Spinal cord (tissue), 10 donors: ENCODE measurements at places on chromosomes 16 and 17. TPM values are rescaled to one million over a fixed set of nuclear protein-coding genes. Genes with fewer than 3 reads are reported as not detected.

DNA sequence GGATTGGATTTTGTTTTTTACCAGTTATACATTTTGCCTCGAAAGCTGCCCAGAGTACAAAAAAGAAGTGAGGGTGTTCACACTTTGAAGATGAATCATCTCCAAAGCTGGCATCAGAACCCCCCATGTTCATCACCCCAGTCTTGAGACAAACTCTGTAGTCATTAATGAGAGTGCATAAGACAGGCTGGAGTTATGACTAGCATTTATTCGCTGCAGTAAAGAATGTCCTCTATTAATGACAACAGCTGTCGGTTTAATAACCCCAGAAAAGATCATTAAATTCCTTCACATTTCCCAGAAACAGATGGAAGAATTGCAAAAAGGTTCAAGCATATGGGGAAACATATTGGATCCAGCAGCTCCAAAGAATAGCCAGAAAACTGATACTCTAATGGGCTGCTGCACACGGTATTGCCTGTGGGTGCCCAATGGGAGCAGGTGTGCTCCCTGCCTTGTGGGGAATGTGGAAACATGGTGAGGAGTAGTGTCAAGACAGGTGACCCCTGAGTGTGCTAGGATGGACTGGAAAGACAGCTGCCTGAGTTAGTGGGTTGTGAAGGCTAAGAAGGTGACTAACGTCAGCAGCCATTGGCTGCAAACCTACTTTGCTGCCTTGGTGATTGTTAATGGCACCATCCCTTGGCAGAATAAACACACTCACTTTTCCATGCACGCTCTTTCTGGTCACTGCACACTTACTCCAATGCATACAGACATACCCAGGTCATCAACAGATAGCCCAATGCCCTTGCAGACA lies 81.9 kb downstream of the AIPL1 start:
- H3K27ac ChIP-seq, result no peak overlapping the region
- DNase-seq, result peak; percentile 67
- H3K27me3 ChIP-seq, result no peaks in the 10 kb centered on the region
- no peaks in the 10 kb centered on the region for H3K4me1 ChIP-seq
- H3K4me3 ChIP-seq, result no peak overlapping the region
- H3K36me3 ChIP-seq, result no peaks in the 10 kb centered on the region

DNA sequence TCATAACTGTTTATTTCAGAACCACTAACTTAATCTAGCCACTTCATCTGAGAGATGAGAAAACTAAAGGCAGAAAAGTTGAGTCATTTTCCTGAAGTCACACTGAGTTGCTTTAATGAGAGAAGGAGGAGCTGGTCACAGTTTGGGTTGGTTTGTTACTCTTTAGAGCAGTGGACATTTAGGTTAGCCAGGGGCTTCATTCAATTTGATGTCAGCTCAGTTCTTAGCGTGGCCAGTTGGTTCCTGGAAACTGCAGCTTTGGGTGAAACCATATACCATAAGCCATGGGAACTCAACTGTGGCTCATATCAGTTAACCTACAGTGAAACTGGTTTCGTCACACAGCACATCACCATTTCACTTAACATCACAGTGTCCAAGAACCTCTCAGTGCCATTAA lies 59.2 kb upstream of the ADORA2B start:
- H3K36me3 ChIP-seq, result no peaks in the 10 kb centered on the region
- DNase-seq, result no peak
- no peak overlapping the region for H3K27ac ChIP-seq
- H3K27me3 ChIP-seq, result no peaks in the 10 kb centered on the region
- H3K4me1 ChIP-seq, result peaks cover 3% of the 10 kb centered on the region
- H3K4me3 ChIP-seq, result no peak overlapping the region

- H3K4me1 ChIP-seq, result peaks cover 11% of the 10 kb centered on the region
- H3K4me3 ChIP-seq, result no peak overlapping the region
- H3K27ac ChIP-seq, result no peak overlapping the region
These were observed 2.2 kb downstream of the NUBP1 start for GRCh38 chr16:10745841-10746240.

DNA sequence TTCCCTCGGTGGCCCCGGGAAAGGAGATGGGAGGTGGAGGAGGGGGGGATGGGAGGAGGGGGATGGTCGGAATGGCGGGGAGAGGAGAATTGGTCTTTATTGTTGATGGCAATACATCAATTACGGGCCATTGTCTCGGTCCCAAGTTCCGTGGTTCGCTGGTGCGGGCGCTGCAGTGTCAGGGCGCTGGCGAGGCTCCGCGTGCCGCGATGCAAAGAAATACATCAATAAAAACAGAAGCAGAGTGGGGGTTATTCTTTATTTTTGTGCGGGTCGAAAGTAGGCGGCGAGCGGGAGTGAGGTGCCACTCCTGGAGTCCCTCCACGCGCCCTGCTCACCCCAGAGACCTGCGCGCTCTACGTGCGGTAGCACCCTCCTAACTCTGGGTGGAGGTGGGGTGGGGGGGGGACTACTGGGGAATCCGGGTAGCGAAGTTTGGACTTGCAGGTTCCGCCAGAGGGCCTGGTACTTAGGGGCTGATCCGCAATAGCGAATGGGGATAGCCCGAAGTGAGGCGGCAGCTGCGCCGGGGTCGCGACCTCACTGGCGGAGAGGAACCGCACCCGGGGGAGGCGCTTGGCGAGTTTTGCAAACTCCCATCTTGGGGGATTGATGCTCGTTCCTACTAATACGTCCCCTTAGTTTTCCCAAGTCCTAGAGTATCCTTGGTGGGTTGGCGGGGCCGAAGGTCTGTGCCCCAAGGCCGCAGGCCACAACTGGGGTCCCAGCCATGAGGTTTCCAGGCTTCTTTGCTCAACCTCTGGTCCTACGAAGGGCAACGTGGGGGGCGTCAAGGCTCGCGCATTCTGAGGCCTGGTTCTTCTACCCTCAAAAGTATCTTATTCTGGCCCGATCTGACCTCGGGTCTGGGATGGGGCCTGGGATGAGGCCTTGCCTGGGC lies 3.5 kb upstream of the SALL1 start:
- H3K27me3 ChIP-seq, result peaks cover 72% of the 10 kb centered on the region
- H3K36me3 ChIP-seq, result peaks cover 4% of the 10 kb centered on the region
- H3K4me3 ChIP-seq, result peak overlapping the region; percentile 78
- no peak for DNase-seq

DNA sequence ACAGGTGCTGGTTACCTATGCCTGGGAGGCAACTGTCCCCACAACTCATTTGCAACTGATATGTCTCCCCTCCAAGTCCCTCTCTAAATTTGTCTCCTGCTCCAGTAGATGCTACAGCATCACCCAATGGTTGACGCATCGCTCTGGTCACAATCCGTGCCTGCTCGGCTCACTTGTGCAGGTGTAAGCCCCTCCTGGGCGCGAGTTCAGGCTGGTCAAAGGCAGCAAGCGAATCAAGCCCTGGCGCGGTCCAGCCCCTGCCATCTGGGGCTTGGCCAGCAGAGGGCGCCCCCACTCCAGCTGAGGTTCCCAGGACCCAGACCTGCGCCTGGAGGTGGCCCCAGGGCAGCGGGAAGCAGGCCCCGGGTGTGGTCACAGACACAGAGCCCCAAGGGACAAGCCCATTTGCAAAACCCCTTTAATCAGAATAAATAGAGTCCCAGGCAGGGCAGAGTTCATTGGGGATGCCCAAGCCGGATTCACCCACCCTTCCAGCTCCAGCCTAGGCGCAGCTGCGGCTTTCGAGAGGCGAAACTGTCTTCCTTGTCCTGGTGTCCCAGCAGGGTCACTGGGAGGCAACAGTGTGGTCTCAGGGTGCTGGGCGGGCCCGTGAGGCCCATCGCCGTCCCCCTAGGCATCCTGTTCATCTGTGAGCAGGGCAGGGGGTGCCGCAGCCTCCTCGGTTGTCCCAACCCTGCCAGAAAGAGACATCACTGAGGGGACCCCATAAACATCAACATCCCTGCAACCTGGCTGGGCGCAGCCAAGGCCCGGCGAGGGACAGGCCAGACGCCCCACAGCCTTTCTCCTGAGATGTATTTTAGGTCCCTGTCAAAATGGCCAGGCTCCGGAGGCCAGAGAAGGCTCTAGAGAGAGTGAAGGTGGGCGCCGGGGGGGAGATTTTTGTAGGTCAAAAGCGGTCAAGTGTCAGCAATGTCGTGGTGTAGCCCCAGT lies 15.8 kb downstream of the TMC6 start:
- H3K27me3 ChIP-seq, result no peaks in the 10 kb centered on the region
- peaks cover 35% of the 10 kb centered on the region for H3K4me1 ChIP-seq
- no peak for DNase-seq
- H3K4me3 ChIP-seq, result no peak overlapping the region

DNA sequence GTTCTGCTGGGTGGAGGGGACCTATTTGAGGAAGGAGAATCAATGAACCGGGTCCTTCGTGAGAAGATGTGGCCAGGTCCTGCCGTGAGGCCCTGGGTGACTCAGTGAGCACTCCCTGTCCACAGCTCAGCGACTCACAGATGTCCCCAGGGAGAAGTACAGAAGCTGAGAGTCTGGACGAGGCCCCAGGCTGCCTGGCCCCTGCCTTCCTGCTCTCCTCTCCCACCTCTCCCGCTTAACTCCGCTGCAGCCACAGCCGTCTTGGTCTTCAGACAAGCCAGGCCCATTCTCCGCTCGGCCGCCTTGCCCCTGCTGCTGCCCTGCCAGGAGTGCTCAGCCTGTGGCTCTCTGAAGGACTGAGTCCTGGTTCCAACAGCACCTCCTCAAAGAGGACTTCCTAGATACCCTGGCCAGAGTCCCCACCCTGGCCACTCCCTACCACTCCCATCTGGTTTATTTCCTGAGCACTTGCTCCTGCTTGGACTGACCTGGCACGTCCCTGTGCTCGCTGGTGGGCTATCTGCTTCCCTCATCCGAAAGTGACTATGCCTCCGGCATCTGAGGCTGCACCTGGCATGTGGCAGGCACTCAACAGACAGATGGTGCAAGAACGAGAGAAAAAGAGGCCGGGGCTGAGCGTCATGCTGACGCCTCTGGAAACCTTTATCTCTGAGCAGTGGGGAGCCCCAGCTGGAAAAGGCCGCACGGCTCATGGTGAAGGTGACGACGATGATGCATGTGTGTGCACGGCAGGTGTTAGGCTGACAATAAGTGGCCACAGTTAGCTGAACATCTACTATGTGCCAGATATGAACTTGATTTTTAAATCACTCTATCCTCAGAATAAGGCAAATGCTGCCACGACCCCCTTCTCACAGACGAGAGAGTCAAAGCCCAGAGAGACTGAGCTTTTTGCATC lies 9.2 kb upstream of the TNFRSF13B start:
- no peak overlapping the region for H3K4me3 ChIP-seq
- H3K4me1 ChIP-seq, result no peaks in the 10 kb centered on the region
- no peaks in the 10 kb centered on the region for H3K27me3 ChIP-seq
- H3K36me3 ChIP-seq, result no peaks in the 10 kb centered on the region
- H3K27ac ChIP-seq, result no peak overlapping the region

- H3K27ac ChIP-seq, result no peak overlapping the region
- H3K27me3 ChIP-seq, result no peaks in the 10 kb centered on the region
- no peaks in the 10 kb centered on the region for H3K36me3 ChIP-seq
These were observed 161.4 kb upstream of the MPHOSPH6 start for GRCh38 chr16:82331397-82331796.

- DNase-seq, result peak; percentile 17
- no peak overlapping the region for H3K4me3 ChIP-seq
- no peaks in the 10 kb centered on the region for H3K4me1 ChIP-seq
- H3K27ac ChIP-seq, result no peak overlapping the region
These were observed 165.2 kb downstream of the VPS53 start for GRCh38 chr17:549177-550040.

- H3K27me3 ChIP-seq, result no peaks in the 10 kb centered on the region
- no peak for DNase-seq
- H3K4me3 ChIP-seq, result no peak overlapping the region
These were observed 31.9 kb downstream of the PPL start for GRCh38 chr16:4904942-4905615.

DNA sequence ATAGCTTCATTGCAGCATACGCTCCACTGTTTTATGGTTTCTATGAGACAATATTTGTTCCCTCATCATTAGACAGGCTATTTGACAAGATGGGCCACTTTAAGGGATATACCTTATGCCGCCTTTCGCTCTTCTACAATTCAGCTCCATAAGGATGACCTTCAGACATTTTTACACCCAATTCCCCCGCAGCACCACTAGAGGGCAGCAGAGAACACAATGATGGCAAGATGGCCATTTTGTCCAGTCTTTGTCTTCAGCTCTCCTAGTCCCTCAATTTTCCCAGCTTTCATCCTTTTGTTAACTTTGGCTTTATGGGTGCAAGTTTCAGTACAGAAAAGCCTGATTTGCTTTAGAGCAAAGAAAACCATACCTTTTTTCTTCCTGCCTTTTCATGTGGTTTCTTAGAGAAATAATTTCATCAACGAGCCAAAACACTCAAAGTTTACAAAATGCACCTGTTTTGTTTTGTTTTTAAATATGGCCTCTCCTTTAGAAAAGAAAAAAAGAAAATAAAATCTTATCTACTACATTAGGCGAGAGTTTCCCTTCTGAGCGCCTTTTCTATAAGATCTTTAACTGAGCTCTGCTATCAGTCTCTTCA lies 355.3 kb downstream of the TOX3 start:
- peak; percentile 80 for DNase-seq
- H3K36me3 ChIP-seq, result no peaks in the 10 kb centered on the region
- H3K27me3 ChIP-seq, result no peaks in the 10 kb centered on the region
- H3K27ac ChIP-seq, result no peak overlapping the region
- no peak overlapping the region for H3K4me3 ChIP-seq

- no peaks in the 10 kb centered on the region for H3K36me3 ChIP-seq
- no peaks in the 10 kb centered on the region for H3K27me3 ChIP-seq
- peaks cover 4% of the 10 kb centered on the region for H3K4me1 ChIP-seq
- H3K4me3 ChIP-seq, result no peak overlapping the region
These were observed 18.2 kb downstream of the ALOX15 start for GRCh38 chr17:4623249-4623648.

- no peak overlapping the region for H3K4me3 ChIP-seq
- peaks cover 16% of the 10 kb centered on the region for H3K4me1 ChIP-seq
- H3K27me3 ChIP-seq, result no peaks in the 10 kb centered on the region
- no peak for DNase-seq
- H3K36me3 ChIP-seq, result peaks cover 12% of the 10 kb centered on the region
- H3K27ac ChIP-seq, result no peak overlapping the region
These were observed 112.2 kb downstream of the VPS53 start for GRCh38 chr17:602436-602835.

The RDM1 gene
- 1.4 TPM for total RNA-seq

The MRPS34 gene
- total RNA-seq, result 22.9 TPM

The OGFOD1 gene
- total RNA-seq, result 45.5 TPM

The CA7 gene
- total RNA-seq, result 0.50 TPM

The SPNS3 gene
- 0.83 TPM for total RNA-seq

The CDT1 gene
- total RNA-seq, result 4.4 TPM

The MPP3 gene
- 30.2 TPM for total RNA-seq

The CLEC19A gene
- 0.50 TPM for total RNA-seq

The KRT20 gene
- total RNA-seq, result not detected

The OR4D1 gene
- 0.06 TPM for total RNA-seq
